Upper lobe of left lung (tissue), 6 donors: ENCODE measurements at places on chromosomes 12 and 14.

GRCh38 chr14:104385111-104385510 lies 194.5 kb upstream of the C14orf180 start:
- DNase-seq = no peak

DNA sequence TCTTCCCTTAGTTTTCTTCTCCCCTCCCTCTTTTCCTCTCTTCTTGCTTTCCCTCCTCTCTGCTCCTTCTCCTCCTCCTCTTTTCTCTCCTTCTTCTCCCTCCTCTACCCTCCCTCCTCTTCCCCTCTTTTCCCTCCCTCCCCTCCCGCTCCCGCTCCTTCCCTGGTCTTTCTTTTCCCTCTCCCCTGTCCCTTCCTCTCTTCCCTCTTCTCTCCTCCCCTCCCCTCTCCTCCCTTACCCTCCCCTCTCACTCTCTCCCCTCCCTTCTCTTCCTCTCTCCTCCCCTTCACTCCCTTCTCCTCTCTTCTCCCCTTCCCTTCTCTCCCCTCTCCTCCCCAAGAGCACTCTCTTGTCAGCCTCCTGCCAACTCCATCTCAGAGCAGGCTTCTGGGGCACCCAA lies 17.4 kb upstream of the FBXO21 start:
- DNase-seq = no peak

GRCh38 chr14:89004166-89004565 lies 179.7 kb downstream of the TTC8 start:
- DNase-seq = no peak

DNA sequence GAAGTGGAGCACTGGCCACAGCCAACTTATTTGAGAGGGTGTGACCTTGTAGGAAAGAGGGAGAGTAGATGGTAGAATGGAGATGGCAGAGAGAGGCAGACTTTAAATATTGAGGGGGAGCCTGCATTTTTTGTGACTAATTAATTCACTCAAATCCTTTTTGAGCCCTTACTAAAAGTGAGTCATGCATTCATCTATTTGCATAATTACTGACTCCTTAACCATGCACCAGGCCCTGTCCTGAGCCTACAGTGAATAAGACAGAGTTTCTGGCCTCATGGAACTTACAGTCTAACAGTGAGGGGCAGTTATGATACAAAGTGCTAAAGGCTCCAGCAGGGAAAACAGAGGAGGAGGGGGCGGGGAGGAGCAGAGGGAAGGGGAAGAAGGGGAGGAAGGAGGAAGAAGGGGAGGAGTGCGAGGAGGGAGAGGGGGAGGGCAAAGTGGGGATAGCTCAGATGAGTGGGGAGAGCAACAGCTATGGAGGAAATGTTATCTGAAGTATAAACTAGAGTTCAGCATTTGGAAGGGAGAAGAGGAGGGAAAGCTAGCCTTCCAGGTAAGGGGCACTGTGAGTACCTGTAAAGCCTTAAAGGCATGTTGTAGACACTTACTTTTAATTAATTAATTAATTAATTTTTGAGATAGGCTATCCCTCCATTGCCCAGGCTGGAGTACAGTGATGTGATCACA lies 7.5 kb upstream of the CTDSP2 start:
- no peak for DNase-seq

GRCh38 chr14:96160076-96160912 lies 44.3 kb upstream of the BDKRB2 start:
- no peak for DNase-seq

GRCh38 chr14:104819361-104819781 lies 18.5 kb downstream of the ZBTB42 start:
- DNase-seq = no peak

DNA sequence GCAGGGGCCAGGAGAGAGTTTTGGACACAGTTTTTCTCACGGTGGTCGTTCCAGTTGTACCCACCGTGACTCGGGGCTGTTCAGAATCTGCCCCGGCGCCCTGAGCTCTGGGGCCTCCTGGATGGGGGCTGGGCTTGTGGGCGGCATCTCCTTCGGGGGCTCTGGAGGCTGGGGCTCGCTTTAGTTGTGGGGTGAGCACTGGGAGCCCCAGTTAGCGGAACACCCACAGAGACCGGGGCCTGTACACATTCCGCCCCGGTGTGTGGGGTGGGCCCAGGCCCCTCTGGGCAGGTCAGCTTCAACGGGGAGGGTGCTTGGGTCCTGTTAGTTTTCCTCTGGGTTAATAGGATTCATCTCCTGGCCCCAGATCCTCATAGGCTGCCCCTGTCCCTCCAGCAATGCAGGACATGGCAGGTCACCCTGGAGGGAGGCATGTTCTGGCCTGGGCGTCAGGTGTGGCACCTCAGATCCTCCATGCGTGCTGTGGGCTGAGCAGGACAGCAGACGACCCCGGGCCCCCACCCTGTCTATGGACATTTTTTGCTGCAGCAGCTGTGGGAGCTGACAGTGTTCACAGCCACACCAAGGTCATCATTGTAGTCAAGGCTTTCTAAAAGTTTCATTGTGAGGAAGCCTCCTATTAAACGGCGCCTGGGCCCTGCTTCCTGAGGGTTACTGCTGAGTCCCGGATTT lies 393.2 kb downstream of the TMEM121 start:
- peak; percentile 53 for DNase-seq

DNA sequence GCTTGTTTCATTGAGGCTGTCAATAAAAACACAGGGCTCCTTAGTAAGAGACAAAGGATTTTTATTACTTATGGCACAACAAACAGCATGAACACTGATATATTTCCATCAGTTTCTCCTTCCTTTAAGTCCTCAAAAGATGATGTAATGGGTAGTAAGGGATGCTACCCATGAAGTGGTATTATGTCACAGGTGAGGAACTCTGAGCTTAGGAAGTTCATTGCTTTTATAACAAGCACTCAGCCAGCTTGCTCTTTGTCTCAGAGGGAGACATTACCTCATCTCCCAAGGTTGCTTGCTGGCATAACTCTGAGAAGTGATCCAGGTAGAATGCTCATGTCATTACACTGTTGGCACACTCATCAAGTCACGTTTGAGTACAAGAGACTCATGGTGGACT lies 287.0 kb upstream of the OR4E1 start:
- no peak for DNase-seq

- DNase-seq = no peak
These were observed 50.1 kb downstream of the WASHC4 start for GRCh38 chr12:105157606-105158005.

- no peak for DNase-seq
These were observed 2.4 kb upstream of the SLC41A2 start for GRCh38 chr12:104960464-104960863.
